HFF-Myc (cell line): ENCODE measurements at places on chromosomes 4 and X.

- no peak for DNase-seq
Observed at GRCh38 chr4:2515830-2516550, 20.5 kb upstream of the FAM193A start.

DNA sequence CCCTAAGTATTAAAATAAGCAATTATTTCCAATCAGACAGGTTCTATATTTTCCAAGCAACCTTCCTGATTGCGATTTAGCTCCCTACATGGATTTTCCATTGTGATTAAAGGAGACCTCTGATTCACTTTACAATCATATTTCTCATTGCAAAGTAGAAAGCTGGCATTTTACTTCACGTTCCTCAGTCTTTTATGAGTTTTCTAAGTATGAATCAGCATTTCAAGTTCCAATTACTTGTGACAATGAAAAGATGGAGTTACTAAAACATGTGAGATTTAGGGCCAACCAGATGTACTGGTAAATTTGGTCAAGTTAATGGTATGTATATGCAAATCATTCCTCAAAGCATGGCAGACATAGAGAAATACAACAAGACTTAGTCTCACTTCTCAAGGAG, 206.2 kb downstream of the KCNIP4 start:
- DNase-seq = no peak

DNA sequence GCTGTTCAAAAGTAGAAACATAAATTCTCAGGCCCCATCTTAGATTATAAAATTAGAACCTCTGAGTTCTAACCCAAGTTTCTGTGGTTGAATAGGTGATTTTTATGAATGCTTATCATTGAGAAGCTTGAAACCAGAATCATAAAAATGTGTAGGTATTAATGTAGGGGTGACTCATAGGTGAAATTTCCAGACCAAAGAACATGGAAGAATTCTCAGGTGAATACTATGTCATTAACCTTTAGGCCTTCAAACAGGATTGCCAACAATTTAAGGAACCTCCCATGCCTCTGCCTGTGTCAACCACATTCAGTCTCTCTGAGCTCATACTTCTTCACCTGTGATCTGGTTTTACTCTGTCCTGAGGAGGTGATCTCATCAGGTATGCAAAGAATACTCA, 177.8 kb downstream of the NPFFR2 start:
- no peak for DNase-seq

GRCh38 chr4:109083911-109084310, 218.5 kb downstream of the COL25A1 start:
- DNase-seq = no peak

DNA sequence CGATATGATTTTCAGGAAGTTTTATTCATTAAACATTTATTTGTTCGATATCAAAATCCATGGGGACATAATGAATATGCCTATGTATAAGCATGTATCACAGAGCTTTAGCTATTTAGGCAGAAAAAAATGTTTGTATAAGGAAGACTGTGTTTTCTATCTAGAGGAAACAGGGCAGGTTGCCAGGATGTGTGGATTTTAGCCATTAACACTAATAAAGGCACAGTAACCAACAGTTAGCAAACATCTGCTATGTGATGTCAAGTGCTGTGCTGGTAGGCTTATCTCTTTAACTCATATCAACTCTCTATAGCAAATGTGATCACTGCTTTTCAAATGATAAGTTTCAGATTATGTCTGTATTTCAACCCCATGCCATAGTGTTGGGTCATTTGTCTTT, 708.9 kb upstream of the HS3ST1 start:
- no peak for DNase-seq

GRCh38 chr4:94531991-94532789, 80.4 kb downstream of the PDLIM5 start:
- no peak for DNase-seq

GRCh38 chrX:84259868-84260267, 71.9 kb upstream of the RPS6KA6 start:
- no peak for DNase-seq

- DNase-seq = no peak
Observed at GRCh38 chr4:180967936-180968335, 1275.3 kb upstream of the TENM3 start.

DNA sequence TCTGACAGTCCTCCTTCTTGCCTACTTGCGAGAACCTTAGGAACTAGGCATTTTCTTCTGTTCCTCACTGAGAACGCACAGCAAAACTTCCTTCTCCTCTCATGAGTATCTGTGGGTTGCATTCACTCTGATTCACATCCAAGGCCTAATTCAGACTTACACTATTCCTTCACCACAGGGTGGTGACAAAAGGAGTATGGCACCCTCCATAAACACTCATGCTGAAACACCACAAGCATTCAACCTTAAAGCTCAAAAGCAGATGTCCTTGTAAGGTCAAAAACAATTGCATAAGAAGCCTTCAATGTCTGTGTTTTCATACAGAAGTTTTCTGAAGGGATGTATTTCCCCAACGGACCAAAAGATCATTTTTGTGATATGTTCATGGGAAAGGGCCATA, 147.3 kb downstream of the CORIN start:
- DNase-seq = no peak
